ENCODE measurements at places on chromosomes 16 and 17.

- H3K4me1 ChIP-seq: no peaks in the 10 kb centered on the region
- H3K4me3 ChIP-seq: no peak overlapping the region
- H3K27ac ChIP-seq: no peak overlapping the region
Measured at GRCh38 chr17:49170216-49170615, 37.6 kb downstream of the B4GALNT2 start.

GRCh38 chr16:18941471-18941870 is 15.3 kb upstream of the SMG1 start:
- no peaks in the 10 kb centered on the region for H3K36me3 ChIP-seq
- H3K27me3 ChIP-seq: no peaks in the 10 kb centered on the region
- DNase-seq: no peak
- H3K27ac ChIP-seq: no peak overlapping the region

DNA sequence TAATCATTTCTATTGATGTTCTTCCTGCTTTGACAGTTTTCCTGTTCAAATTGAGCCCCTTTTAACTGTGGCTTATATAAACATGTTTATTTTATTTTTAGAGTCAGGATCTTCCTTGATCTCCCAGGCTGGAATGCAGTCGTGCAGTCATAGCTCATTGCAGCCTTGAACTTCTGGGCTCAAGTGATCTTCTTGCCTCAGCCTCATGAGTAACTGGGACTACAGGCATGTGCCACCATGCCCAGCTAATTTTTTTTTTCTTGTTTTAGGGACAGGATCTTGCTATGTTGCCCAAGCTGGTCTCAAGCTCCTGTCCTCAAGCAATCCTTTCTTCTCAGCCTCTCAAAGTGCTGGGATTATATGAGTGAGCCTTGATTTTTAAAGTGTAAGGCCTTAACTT is 14.7 kb downstream of the PHKB start:
- H3K36me3 ChIP-seq: peaks cover 8% of the 10 kb centered on the region

DNA sequence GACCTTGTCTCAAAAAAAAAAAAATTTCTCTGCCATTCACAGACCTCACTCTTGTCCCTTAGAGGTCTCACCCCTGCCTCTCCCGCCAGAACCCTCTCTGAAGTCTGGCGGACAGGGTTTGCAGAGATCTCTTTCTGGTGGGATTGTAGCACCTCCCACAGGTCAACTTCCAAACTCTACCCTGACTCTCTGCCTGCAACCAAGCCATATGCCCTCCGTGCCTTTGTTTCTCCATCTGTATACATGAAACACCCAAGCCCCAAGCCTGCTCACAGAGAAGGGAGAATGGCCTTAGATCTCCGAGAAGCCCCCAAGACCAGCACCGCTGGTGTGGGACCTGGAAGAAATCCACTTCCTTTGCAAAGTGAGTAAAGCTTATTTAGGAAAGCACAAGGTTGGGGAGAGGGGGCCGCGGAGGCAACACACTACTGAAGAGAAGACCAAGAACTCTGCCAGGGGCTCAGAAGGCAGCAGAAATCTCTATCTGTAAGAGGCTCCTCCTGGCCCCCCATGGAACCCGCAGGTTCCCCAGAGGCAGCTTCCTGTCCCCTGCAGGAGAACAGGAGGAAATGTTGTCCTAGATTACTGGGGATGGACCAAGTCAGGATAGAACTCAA is 219.9 kb downstream of the C16orf78 start:
- no peaks in the 10 kb centered on the region for H3K36me3 ChIP-seq
- peaks cover 6% of the 10 kb centered on the region for H3K4me1 ChIP-seq
- H3K4me3 ChIP-seq: no peak overlapping the region
- H3K27ac ChIP-seq: no peak overlapping the region
- H3K27me3 ChIP-seq: no peaks in the 10 kb centered on the region

DNA sequence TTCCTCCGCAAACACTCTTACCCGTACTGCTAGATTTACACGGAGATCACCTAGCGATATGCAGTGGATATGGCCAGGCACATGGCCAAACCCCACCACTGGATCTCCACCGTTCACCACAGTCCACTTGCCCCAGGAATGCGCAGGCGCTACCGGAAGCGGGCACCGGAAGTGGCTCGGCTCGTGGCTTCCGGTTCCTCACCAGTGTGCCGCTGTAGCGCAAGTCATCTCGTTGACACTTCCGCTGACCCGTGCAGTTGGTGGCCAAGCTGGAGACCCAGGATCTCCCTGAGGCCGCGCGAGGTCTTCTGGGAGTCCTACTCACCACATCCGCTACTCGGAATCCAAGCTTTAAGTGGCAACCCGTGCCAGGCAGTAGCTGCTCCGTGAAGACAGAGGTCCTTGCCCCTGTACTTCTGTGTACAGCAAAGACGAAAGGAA is 11.5 kb downstream of the ZNF597 start:
- peaks cover 6% of the 10 kb centered on the region for H3K36me3 ChIP-seq
- peak; percentile 43 for DNase-seq
- peaks cover 8% of the 10 kb centered on the region for H3K4me1 ChIP-seq
- H3K27me3 ChIP-seq: peaks cover 15% of the 10 kb centered on the region

DNA sequence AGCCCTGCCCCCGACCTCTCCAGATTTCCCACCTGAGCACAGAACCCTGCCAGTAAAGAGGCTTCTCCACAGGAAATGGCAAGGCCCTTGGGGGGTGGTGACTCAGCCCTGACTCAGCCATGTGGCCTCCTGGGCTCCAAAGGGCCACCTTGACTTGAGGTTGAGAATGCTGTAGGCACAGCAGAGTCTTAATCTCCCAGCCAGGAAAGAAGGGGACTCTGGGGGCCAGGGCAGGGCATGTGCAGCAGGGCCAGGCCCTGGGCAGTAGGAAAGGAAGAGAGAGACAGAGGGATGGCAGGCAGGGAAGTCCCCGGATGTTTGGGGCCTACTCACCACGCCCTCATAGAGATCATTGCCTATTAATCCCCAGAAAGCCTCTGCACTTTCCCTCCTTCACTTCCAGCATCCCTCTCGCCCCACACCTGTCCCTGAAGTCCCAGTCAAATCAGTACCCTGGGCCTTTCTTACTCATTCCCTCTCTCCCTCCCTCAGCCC is 4.8 kb upstream of the ITGA3 start:
- no peak for DNase-seq
- no peaks in the 10 kb centered on the region for H3K36me3 ChIP-seq
- no peak overlapping the region for H3K4me3 ChIP-seq
- peaks cover 10% of the 10 kb centered on the region for H3K4me1 ChIP-seq

GRCh38 chr16:76947749-76948148 is 243.2 kb upstream of the MON1B start:
- no peaks in the 10 kb centered on the region for H3K4me1 ChIP-seq
- no peaks in the 10 kb centered on the region for H3K27me3 ChIP-seq
- no peaks in the 10 kb centered on the region for H3K36me3 ChIP-seq
- no peak overlapping the region for H3K27ac ChIP-seq
- no peak for DNase-seq

DNA sequence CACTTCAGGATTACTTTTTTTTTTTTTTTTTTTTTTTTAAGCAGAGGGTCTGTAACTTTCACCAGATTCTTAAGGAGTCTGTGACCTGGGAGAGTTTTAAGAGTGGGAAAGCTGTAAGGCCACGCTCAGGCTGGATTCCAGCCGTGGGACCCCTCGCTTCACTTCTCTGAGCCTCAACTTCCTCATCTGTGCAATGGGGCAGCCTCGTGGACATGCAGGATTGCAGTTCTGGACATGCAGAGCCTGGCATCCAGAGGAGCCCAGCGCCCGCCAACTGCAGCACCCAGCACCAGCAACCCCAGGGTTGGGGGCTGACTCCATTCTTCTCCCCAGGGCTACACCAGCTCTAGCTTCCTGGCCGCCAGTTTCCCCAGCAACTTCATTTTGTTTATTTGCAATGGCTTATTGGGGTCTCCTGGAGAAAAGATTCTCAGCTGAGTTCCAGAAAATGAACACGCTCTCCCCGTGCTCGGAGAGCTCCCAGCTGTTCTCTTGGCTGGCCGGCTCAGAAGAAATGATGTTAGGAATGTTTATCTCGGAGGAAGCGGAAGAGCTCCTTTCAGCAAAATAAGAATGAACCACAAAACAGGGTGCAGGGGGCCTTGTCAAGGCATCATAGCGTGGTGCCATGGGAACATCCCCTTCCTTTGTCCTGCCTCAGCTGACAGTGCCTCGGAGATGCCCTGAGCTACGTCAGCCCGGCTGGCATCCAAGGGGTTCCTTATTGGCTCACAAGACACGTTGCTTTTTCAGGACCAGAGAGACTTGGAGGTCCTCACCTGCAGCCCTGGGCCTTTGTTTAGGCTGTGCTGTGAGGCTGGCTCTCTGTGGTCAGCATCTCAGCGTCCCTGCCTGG is 22.9 kb upstream of the ZCCHC14 start:
- DNase-seq: no peak
- no peaks in the 10 kb centered on the region for H3K4me1 ChIP-seq
- H3K36me3 ChIP-seq: no peaks in the 10 kb centered on the region
- H3K4me3 ChIP-seq: no peak overlapping the region

- peaks cover 21% of the 10 kb centered on the region for H3K36me3 ChIP-seq
- no peak for DNase-seq
- H3K4me1 ChIP-seq: peaks cover 10% of the 10 kb centered on the region
- peaks cover 21% of the 10 kb centered on the region for H3K27me3 ChIP-seq
- H3K27ac ChIP-seq: no peak overlapping the region
Measured at GRCh38 chr16:70687102-70687511, 1.3 kb upstream of the MTSS2 start.

GRCh38 chr16:57611706-57612105 is 16.7 kb upstream of the ADGRG1 start:
- no peaks in the 10 kb centered on the region for H3K4me1 ChIP-seq
- no peak overlapping the region for H3K4me3 ChIP-seq
- DNase-seq: peak; percentile 0
- no peaks in the 10 kb centered on the region for H3K27me3 ChIP-seq
- H3K27ac ChIP-seq: no peak overlapping the region
- no peaks in the 10 kb centered on the region for H3K36me3 ChIP-seq

- peaks cover 39% of the 10 kb centered on the region for H3K36me3 ChIP-seq
- DNase-seq: peak; percentile 65
- no peaks in the 10 kb centered on the region for H3K27me3 ChIP-seq
- peaks cover 34% of the 10 kb centered on the region for H3K4me1 ChIP-seq
Measured at GRCh38 chr16:57240851-57241250, 4.2 kb upstream of the ARL2BP start.

DNA sequence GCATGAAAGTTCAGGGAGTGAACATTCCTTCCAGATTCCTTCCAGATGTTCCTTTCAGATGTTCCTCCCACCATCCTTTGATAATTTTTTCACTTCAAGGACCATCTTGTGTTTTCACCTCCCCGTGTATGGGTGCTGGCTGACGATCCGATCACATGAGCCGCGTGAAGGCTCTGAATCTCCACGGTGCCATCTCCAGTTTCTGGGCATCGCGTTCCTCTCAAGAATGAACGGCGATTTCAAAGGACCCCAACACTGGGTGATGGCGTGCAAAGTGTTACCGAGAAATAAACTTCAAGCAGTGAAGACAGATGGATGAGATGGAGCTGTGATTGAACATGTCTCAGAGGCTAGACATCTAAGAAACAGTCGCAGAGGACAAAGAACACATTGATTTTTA is 245.3 kb downstream of the GSG1L start:
- no peak overlapping the region for H3K27ac ChIP-seq
- no peaks in the 10 kb centered on the region for H3K27me3 ChIP-seq
- H3K36me3 ChIP-seq: no peaks in the 10 kb centered on the region
- no peaks in the 10 kb centered on the region for H3K4me1 ChIP-seq

DNA sequence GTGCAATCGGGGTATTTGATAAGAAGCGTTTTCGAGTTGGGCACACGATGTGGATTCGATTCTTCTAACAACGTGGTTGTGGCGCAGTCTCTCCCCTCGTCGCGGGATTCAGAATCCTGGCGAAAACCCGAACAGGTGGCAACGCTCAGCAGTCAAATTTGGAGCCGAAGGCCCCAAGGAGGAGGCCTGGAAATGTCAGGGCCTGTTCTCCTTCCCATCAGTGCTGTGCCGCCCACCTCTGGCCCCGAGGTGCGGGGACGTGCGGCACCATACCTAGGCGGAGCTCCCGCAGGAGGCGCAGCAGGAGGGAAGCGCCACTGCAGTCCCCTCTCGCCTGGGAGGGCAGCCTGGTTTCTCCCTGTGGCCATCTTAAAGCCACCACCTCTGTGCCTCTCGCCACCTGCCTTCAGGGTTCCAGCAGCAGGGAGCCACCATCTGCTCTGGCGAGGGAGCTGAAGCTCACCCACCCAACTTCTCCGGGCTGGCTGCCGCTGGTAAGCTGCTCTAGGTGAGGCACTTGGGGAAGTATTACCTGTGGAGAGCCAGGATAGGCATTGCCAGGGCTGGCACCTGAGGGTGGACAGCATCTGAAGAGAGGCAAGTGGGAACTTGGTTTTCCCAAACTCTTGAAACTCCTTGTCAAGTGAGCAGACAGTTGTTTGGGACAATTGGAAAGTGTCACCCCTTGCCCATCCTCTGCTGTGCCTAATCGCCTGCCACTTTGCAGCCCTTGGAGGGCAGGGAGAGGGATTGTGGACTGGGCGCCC is 2.6 kb upstream of the AATF start:
- H3K27me3 ChIP-seq: peaks cover 67% of the 10 kb centered on the region
- H3K27ac ChIP-seq: no peak overlapping the region
- peaks cover 32% of the 10 kb centered on the region for H3K4me1 ChIP-seq
- no peak for DNase-seq
- H3K4me3 ChIP-seq: no peak overlapping the region
- peaks cover 9% of the 10 kb centered on the region for H3K36me3 ChIP-seq

DNA sequence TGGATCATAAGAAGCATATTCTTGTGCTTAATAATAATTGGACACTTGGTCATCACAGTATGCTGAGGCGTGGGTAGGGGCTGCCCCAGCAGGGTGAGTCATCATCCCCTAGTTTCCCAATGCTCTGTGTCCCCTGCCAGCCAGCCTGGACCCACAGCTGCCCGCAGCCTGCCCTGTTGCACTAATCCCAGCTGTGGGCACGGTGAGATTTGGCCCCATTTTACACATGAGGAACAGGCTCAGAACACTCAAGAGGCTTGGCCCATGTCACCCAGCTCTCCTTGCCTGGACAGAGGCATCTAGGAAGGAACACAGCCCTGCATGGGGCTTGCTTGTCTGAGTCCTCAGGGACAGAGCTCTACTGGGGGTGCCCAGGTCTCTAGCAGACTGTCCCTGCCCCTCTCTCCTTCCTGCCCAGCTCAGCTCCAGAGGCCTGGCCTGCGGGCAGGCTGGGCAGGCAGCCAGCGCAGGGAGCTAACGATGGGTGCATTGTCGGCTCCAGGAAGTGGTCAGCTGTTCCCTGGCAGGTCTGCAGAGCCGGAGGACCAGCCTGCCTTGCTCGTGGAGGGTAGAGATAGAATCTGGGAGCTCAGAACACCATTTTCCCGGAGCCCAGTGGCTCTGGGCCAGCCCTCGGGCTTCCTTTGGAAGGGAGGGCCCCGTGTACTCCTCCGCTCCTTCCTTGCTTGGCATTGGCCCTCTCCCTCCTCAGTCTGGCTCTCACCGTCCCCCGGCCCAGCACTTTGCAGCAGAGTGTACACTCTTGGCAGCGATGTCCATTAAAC is 189.4 kb downstream of the RAB11FIP4 start:
- H3K36me3 ChIP-seq: no peaks in the 10 kb centered on the region
- no peaks in the 10 kb centered on the region for H3K27me3 ChIP-seq
- DNase-seq: peak; percentile 93
- peak overlapping the region; percentile 93 for H3K27ac ChIP-seq
- H3K4me3 ChIP-seq: peak overlapping the region; percentile 49

DNA sequence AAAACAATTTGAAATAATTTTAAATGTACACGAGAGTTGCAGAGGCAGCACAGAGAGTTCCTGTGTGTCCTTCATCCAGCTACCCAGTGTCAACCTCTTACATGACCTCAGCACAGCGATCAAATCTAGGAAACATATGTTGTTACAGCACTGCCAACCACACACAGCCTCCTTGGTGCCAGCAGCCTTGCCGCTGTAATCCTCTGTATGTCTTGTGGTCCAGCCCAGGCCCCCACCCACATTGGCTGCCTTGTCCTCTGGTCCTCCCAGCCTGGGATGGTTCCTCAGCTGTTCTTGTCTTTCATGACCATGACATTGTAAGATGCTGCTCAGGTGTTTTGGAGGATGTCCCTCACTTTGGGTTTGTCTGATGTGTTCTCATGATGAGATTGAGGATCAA is 178.0 kb downstream of the RPTOR start:
- peaks cover 6% of the 10 kb centered on the region for H3K36me3 ChIP-seq
- no peak overlapping the region for H3K27ac ChIP-seq
- no peaks in the 10 kb centered on the region for H3K27me3 ChIP-seq
- H3K4me3 ChIP-seq: no peak overlapping the region
